ENCODE measurements at places on chromosomes 7 and 10.

DNA sequence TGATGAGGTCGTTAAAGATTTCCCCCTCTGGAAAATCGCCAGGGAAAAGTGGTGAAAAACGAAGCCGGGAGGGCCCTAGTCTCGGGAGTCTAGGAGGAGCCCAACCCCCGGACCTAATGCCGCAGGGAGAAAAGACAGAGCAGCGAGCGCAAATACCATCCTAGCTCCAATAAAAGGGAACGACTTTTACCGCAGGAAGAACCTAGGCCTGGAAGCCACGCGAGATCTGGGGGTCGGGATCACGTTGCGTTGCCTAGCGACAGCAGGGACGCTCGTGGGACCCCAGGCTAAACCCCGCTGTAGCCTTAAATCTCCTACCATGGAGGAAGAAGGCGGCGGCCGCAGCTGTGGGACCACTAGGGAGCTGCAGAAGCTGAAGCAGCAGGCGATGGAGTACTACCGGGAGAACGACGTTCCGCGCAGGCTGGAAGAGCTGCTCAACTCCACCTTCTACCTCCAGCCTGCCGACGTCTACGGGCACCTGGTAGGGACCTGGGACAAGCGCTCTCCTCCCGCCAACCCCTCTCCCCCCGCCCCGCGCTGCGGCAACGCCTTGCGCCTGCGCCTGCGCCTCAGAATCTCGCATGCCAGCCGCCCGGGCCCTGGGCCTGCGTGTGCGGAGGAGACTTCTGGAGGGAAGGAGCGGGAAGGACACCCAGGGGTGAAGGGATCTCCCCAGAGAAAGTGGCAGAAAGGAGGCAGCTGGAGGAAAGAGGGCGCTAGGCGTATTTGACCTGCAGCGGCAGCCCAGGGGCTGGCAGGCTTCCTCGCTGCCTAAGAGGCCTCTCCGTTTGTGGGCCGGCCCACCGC is at the start of gene ENO4:
Gene ENO4, plus strand, starts transcription at position 252 of the 810 bp plus-strand sequence. Its CDS starts 68 bp downstream, at position 320.
- peak; percentile 86 for DNase-seq

- DNase-seq: peak; percentile 46
Observed at GRCh38 chr10:72612203-72612826, 13.6 kb downstream of the MICU1 start.

- peak; percentile 66 for DNase-seq
Observed at GRCh38 chr10:24351961-24352360, 143.0 kb downstream of the KIAA1217 start.

DNA sequence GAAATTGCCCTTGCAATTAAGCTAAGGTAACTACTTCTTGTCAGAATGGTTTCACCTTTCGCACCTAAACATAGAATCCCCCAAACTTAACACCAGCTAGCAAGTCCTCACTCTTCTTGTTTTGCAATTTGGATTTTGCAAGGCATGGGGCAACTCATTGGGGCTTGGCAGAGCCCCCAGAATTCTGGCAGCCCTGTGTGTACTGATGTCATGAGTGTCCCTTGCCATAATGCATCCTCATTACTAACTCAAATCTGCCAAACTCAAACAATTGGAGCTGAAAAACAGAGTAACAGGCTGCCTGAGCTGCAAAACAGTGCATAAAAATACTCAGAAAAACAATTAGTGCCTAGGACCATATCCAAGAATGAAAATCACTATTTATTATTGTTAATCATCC is 7.9 kb upstream of the XPNPEP1 start:
- DNase-seq: no peak

DNA sequence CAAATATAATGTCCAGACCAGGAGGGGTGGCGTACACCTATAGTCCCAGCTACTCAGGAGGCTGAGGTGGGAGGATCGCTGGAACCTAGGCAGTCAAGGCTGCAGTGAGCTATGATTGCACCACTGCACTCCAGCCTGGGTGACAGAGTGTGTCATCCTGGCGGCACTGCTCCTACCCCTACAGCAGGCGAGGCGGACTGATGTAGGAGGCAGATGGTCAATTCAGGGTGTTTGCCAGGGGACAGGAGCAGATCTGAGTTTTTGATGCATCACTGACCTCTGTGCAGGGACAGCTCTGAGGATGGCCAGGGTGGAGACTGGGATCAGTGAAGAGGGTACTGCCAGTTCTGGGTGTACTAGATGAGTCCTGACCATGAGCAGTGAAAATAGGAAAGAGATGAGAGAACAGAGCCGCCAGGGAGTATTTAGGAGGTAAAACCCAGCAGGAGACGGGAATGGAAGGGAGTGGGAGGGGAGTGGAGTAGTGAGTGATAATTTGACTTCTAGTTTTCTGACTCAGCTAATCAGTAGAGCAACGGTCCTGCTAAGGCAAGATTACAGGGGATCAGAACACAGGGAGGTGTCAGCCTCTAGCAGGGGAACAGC is 75.3 kb downstream of the HIP1 start:
- DNase-seq: no peak

DNA sequence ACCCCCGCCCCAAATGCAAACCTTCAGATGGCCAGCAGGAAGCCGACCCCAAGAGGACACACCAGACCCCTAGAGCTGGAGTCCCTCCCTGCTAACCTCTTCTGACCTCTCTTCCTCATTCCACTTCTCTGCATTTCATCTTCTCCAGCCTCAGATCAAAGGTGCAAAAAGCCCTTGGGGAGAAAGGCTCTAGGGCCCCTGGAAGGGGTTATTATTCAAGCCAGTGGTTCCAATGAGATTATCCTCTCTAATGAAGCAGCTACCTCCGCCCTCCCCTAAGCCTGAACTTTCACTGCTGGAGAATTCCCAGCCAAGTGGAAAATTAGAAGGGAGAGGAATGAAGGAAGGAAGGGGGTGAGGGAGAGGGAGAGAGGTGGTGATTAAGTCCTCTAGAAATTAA is 343.9 kb downstream of the PLXNA4 start:
- DNase-seq: no peak
